ENCODE measurements at places on chromosomes 12 and 14.

DNA sequence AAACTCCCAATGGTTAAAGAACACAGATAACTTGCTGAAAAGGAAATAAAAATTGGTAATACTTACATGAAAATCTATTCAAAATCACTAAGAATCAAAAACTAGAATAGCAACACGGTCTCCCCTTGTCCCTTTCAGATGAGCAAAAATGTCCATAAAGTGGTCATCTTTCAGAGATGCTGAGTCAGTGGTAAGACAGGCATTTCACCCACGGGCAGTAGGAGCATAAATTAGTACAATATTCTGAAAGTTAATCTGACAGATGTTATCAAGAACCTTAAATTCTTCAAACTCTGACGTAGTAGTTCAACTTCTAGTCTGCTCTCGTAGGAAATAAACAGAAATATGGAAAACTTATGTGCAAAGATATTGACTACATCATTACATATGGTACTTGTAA is 33.1 kb upstream of the GNPNAT1 start:
- DNase-seq: no peak

- peak; percentile 91 for DNase-seq
These were observed 153.4 kb downstream of the FUT8 start for GRCh38 chr14:65565948-65566347.

DNA sequence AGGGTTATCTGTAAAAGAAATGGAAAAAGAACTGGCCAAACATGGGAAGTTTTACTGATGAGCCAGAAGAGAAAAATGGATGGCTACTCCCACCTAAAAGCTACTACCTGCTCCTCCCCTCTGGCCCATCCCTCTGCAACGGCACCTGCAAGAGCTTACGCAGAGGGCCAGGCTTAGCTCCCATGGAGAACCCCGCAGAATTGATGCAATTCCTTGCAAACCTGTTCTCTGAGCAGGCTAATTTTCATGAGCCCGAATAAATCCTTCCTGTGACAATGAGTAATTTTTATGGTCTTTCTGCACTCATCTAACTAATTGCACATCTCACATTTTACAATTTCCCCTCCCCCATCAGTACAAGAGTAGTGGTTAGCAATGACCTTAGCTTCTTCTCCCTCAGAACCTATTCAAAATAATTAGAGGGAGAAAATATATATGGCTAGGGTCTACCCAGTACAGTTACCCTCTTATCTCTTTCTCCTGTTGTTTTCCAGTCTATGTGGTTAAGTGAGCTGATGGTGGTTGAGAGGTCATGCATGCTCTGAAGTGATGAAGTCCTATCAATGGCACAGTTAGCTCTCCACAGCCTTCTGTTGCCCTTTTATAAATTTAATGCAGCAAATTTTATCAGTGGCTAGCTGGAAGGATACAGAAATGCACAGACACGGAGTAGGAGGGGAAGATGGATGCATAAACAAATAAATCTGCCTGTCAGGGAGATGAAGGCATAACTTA is 67.7 kb upstream of the NTF3 start:
- no peak for DNase-seq

DNA sequence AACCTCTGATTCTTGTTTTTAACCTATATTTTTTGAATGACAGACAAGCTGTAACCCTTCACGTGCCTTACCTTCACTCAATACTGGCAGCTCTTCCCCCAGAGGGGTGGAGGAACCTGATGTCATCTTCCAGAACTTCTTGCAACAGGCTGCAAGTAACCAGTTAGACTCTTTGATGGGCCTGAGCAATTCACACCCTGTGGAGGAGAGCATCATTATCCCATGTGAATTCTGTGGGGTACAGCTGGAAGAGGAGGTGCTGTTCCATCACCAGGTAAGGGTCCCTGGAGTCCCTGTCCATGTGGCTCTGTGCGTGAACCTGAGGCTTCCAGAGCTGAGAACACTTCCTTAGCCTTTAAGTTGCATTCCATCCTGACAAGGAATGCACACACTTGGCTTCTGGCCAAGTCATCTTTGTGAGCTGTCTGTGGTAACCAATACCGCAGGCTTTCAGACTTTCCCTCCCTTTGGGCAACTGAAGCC is 22.7 kb downstream of the TRAFD1 start:
- DNase-seq: peak; percentile 70

GRCh38 chr14:71824816-71825215 is 107.4 kb upstream of the RGS6 start:
- DNase-seq: no peak

- DNase-seq: no peak
These were observed 117.2 kb upstream of the DNM1L start for GRCh38 chr12:32561931-32562341.

DNA sequence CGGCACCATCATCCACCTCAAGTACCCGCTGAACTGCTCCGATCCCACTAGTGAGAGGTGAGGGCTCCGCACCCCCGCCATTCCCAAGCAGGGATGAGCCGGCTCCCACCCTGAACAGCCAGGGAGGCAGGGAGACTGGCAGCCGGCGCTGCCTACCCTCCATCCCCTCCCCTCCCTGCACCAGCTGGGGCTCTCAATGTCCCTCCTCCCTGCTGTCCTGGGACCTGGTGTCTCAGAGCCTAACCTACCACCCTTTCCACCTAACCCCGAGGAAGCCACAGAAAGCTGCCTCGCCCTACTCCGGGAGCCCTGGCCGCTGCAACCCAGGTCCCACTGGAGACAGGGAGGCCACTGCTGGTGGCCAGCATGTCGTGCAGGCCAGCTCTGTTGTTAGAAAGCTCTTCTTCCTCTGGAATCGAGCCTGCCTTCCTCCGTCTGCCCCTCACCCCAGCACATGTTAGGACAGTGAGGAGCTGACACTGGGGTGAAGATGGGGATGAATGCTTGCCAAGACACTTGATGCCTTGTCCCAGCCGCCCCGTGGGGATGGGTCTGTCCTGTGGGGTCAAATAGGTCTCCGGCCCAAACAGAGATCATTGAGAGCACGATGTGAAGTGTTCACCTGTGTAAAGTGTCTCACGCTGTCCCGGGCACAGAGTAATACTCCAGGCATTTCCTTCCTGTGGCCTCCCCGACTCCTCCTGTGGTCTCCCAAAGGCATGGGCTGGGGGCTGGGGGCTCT is 1.1 kb downstream of the PTPN6 start:
- DNase-seq: no peak

GRCh38 chr12:63149909-63150712 is 890 bp downstream of the AVPR1A start:
- no peak for DNase-seq

- DNase-seq: no peak
These were observed 89.4 kb downstream of the GALNT9 start for GRCh38 chr12:132239796-132240668.

GRCh38 chr14:67970923-67971322 is 151.3 kb downstream of the RAD51B start:
- DNase-seq: no peak

DNA sequence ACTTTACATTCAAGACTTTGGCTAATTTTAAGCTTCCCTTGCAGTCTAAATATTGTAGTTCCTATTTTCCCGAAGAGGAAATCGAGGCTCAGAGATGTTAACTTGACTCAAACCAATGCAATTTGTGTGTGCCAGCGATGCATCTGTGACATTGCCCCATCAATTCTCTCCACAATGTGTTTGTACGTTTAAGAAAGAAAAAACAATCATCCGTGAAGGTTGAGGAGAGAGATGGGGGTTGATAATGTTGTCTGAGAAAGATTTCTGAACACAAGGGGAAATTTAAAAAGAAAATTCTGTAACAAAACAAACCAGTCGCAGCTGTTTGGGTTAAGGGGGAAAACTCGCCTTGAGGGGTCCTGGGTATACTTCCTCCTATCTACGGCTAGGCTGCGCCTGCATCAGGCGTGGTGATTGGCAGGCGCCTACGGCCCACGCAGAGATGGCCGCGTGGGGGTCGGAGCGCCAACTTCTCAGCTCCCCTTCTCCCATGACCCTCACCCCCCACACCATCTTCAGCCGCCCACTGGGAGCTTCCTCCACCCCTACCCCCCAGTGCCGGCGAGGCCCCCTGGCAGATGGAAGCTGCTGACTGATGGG is 12.3 kb downstream of the SIX1 start:
- no peak for DNase-seq

DNA sequence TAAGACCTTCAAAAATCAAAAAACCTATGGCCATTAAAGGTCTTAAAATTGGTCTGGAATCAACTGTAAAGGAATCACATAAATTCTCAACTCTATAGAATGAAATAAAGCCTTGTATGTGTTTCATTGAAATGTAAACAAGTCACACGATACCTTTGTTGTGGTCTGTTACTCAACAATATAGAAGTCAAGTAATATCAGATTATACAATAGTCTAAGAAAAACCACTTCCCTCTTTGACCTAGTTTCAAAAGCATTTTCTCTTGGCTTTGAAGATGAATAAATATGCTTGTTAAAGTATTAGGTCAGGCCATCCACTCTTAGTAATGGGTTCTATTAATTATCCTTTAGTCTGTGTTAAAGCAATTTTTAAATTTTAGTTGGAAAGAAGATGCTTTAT is 79.8 kb upstream of the DIO2 start:
- no peak for DNase-seq

DNA sequence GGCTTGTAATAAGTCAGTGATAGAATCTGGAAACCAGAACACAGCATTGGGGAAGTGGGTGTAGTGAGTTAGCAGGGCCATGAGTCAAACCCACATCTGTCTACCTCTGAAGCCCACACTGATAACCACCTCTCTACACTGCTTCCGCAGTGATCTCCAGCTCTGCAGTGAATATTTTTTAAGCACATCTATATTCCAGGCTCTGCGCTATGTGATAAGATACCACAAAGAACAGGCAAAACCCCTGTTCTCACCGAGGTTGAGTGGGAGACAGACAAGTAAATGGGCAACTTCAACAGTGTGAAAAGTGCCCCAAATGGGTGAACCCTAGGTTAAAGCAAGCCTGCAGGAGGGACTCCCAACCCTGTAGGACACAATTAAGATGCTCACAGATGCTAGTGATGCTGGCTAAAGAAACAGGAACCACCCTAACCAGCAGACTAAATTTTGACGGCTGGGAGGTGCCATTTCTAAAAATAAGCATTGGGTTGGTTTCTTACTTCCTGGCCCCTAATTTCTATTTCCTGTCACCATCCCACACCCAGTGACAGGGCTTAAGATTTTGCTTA is 375.0 kb downstream of the DPF3 start:
- no peak for DNase-seq

DNA sequence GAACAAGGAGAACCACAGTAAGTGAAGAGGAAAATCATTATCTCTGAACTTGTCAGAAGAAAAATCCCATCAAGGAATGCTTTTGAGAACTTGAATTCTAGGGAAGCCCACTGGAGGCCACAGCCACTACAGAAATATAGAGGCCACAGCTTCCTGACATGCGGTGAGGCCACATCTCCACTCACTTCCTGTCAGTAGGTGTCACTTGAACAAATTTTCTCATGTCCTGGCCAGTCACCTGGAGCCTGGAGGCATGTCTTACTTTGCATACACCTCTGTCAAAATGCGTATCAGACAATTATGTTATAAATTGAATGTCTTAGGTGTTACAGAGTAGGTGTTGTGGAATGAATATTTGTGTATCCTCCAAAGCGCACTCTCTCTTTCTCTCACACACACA is 370.3 kb downstream of the DAD1 start:
- DNase-seq: no peak

- peak; percentile 37 for DNase-seq
These were observed 133.8 kb upstream of the NUDT4 start for GRCh38 chr12:93243689-93244513.

DNA sequence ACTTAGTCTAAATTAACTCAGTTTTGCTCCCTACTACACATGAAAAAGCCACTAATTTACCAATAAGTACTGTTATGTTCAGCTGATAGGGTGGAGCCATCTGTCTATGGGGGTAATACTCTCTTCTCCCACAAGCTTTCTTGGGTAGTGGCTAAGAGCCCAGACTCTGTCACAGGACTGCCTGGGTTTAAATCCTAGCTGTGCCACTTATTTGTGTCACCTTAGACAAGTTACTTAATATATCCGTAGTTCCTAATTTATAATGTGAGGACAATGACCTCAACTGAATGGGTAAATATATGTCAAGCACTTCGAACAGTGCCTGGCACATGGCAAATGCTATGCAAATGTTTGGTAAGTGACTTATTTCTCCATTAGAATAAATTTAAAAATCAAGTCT is 185.6 kb downstream of the DACT1 start:
- DNase-seq: no peak

DNA sequence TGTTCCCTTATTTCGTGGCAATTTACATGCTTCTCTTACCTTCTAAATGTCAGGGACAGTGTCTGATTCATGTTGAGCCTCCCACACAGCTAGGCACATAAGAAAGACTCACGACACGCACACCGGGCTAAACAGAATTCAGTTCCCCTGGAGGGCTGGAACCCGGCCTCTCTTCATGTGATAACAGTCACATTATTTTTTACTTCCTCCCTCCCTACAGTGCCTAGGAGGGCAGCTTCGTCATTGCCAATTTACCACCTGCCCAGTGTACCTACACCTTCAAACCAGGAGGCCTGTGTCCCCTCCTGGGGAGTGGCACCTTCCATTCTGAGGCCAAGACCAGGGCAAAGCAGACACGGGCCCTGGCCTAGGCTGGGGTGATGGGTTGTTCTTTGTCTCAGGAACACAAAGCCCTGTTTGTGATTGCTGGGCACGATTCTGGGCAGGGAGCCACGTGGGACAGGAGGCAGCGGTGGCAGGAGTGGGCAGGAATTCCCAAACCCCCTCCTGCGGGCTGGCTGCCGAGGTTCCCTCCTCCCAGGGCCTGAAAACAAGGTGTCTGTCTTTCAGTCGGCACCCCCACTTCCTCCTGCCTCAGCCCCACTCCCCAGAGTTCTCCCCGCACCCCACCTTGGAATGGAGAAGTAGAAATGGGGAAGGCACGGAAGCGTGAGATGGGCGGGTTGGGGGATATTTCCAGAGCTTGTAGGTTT is 6.8 kb upstream of the RASAL1 start:
- DNase-seq: peak; percentile 41

DNA sequence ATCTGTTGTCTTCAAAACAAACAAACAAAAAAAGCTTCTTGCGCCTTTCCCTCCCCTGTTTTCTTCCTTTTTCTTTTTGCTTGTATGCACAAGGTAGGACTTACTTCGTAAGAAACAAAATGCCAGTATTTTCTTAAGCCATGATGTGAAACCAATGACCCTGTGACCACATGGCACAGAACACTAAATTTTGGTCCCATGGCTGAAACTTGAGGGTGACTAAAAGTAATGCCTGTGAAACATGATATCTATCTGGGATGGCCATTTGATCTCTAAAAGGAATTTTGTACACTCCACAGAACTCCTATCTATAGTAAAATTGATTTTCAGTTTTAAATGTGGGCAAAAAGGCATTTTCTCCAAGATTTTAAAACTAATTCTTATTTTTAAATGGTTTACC is 63.6 kb downstream of the PAPOLA start:
- no peak for DNase-seq

- DNase-seq: peak; percentile 92
These were observed 82.4 kb downstream of the ZFC3H1 start for GRCh38 chr12:71581206-71581605.

DNA sequence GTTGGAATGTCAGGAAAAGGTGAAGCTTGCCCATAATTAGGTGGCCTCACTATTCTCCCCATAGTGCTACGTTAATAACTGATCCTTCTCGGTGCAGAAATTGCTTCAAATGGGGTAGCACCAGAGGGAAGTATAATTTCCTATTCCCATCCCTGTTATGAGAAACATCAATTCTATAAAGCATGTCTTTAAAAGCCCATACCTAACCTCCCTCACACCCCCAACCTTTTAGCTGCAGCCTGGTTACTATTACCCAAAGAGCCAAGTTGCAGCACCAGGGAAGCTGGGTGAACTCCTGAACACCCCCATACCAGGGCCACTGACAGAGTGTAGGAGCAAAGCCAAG is 15.2 kb downstream of the RBM23 start:
- no peak for DNase-seq

- no peak for DNase-seq
These were observed 4.1 kb upstream of the TBX5 start for GRCh38 chr12:114409852-114410600.

GRCh38 chr12:10959804-10960203 is 20.7 kb upstream of the TAS2R14 start:
- DNase-seq: no peak

Measured in kidney tubule cell (primary cell).